ENCODE measurements at places on chromosomes 1 and 21. TPM values are rescaled to one million over a fixed set of nuclear protein-coding genes. Genes with fewer than 3 reads are reported as not detected.

GRCh38 chr1:185774394-185774793 lies 40.2 kb downstream of the HMCN1 start:
- no peak for DNase-seq

DNA sequence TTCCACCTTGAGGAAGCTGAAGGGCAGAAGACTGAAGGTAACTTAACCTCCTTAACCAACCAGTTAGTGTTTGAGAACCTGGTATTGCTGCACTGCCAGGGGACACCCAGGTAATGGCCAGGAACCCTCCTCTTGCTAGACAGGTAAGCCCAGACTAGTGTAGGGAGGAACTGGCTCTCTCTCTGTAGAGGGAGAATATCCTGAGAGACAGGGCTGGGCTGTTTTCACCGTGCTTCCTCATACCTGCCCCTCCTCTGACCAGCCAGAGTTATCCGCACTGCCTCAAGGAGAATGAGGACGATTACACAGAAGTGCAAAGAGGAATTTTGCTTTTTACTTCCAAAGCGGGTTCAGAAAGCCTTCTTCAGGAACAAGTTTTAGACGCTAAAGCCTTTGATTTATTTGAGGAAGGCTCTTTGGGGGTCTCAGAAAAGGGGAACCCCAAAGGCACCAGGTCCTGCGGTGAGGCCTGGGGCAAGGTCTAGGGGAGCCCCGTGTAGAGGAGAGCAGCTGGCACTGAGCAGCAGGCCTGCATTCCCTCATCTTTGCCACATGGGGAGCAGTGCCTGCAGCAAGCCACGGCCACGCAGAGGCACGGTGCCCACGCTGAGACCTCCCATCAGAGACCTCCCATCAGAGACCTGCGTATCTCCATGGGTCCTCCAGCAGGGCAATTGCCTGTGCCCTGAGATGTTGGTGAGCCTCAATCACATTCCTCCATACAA lies 13.5 kb downstream of the GNG4 start:
- DNase-seq = no peak

DNA sequence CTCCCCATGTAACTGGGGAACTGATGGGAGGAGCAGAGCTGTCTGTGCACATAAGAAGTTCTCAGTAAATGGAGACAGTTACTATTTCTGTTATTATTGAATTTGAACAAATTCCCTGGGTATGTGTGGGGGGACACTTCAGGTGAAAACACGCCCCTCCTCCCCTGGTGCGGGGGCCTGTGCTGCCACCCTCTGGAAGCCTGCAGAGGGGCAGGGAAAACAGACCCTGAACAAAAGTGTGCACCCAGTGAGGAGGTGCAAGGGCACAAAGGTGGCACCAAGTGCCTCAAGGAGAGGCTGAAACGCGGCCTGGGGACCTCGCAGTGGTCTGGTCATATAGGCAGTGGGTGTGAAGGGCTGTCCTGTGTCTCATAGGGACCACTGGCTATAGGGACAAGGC lies 18.2 kb upstream of the NADK start:
- DNase-seq = no peak

DNA sequence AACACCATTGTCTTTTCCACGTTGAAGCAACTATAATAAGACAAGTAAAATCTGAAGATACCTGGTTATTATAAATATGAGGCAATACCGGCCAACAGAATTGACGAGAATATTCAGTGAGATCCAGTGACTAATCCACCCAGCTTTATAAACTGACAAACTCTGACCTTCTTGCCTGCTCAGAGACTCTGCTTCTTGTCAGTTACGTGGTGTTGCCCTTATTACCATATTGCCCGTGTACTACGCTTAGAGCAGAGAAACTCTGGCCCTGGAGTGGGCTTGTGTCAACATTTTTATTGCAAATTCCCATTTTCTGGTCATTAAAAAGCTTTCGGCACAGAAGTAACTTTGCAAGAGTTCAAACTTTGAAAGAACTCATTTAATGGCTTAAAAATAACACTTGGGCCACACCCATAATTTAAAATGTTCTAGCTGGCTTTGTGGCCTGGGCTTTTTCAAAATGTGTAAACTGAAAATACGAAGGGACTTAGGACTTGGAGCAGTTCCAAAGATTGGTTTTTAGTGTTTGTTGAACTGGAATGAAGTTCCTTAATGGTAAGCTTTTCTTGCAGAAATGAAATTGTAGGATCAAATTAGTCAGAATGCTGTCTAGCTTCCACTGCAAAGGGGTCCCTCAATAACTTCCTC lies 266.2 kb downstream of the LMO4 start:
- no peak for DNase-seq

GRCh38 chr1:166972193-166972592 lies 3.1 kb downstream of the ILDR2 start:
- no peak for DNase-seq

DNA sequence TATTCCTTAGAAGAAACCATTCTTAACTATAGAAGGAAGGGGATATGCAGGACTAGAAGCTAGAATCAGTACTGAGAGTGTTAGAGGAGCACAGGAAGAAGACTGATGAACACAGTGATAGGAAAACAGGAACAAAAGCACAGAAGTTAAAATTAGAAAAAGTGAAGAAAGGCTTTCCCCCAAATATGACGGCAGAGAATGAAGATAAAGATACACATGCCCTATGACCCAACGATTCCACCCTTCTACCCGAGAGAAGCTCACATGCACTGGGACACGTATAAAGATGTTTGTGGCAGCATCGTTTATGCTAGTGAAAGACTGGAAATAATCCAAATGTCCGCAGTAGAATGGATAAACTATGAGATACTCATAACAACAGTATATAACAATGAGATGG lies 74.2 kb downstream of the DTL start:
- DNase-seq = no peak

- no peak for DNase-seq
Measured at GRCh38 chr21:38228537-38228936, 28.3 kb upstream of the KCNJ15 start.

DNA sequence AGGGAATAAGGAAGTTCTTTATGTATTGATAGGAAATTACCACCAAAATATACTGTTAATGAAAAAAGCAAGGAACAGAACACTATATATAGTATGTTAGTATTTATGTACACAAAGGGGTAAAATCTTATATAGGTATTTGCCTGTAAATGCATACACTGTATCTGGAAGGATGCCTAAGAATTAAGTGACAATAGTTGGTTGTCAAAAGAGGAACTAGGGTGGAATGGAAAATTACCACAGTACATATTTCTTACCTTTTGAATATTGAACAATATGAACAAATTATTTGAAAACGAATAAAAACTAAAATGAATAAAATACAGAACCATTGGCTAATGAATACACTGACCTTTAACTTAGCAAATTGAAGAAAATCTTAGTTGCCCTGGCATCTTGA lies 13.6 kb downstream of the ARPC5 start:
- DNase-seq = no peak

DNA sequence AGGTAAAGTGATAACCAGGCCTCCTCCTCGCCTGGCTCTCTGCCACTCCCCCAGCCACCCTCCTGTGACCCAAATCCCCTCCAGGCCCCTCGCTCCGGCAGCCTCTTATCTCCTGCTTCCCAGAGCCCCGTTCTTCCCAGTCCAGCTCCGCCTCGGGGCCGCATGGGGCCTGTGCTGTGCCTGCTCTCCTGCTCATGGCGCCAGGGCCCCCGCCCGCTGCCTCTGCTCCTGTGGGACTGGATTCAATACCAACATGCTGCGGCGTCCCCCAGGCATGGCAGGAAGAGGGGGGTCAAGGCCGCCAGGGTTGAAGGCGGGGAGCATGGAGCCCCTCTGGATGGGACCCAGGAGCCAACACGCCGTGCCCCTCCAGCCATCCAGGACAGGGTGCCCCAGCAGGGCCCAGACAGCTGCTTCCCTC lies 213.0 kb upstream of the VAMP3 start:
- DNase-seq = no peak

GRCh38 chr1:239785576-239785975 lies 306.1 kb upstream of the FMN2 start:
- no peak for DNase-seq

DNA sequence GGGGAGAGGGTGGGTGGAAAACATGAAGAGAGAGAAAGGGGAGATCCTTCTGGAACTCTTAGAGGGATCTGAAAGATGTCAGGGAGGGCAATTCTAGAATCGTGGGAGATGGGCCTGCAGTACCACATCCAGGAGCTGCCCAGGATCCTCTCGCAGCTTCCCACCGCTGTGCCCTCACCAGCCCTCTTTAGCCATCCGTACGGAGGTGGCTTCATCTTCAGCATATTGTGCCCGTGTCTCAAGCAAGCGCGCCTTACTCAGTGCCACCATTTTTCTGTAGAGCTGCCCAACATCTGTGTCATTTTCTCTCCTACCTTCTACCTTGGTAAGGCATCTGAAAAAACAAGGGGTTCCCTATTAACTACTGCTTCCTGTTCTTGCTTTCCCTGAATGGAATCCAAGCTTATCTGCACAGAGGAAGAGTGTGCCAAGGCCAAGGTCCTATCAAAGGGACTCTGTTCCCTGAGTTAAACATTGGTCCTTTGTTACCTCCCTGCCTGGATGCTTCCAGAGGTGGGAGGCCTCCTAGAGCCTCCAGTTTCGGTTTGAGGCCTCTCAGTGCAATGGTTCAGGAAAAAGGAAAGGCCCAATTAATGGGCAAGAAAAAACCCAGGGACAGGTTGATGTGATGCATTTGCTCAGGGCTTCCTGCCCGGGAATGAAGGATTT lies 23.2 kb downstream of the C1orf116 start:
- no peak for DNase-seq

- DNase-seq = no peak
Measured at GRCh38 chr1:12339396-12339795, 109.6 kb downstream of the VPS13D start.

GRCh38 chr21:36024782-36025181 lies 35.5 kb downstream of the SETD4 start:
- DNase-seq = no peak

DNA sequence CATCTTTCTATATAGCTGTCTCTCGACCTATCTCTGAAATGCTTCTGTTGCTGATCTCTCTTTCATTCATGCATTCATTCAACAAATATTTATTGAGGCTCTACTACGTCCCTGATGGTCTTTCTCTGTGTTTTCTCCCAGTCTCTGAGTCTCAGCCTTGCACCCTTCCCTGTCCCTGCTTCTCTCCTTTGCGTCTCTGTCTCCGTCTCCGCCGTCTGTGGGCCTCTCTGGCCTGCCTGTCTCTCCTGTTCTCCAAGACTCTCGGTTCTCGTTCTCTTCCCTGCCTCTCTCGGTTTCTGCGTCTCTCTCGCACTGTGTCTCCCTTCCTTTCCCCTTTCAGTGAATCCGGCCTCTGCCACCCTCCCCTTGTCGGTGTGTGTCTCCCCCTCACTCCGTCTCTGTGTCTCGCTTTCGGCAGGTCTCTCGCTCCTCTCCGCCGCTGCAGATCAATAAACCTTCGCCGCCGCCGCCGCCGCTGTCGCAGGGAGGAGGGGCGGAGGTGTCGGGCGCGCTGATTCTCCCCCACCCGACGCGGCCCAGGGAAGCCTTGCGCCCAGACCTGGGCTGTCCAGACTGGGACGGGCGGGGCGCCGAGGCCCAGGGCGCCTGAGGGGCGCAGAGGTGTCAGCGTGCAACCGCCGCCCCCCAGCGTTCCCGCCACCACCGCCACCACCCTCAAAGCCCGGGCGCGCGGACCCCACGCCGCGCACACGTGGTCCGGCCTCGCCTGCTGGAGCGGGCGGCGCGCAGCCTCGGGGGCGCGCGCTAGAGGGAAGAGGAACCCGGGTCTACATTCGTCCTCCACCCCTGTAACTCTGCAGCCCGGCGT lies 3.0 kb downstream of the EFNA3 start:
- DNase-seq = no peak

- DNase-seq = no peak
Measured at GRCh38 chr21:34907461-34908418, 141.4 kb downstream of the RUNX1 start.

DNA sequence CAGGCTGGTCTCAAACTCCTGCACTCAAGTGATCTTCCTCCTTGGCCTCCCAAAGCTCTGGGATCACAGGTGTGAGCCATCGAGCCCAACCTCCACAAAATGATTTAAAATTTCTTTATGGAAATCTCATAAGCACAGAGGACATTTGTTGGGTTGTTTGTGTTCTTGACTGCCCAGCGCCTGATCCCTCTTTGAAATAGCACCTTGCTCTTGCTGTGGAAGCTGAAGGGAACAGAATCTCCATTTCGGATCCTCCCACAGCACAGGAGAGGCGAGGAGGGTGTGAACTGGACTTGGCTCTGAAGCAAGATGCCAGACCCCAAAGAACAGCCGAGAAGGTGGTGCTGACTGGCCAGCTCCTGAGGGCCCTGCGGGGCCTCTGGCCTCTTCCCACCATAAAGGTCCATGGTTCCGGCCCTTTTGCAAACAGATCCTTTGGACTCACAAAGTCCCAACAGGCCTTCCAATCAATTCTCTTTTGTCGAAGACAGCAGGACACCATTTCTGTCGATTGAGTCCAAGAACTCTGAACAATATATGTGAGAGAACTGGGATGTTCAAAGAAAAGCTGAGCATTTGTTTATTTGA lies 45.6 kb upstream of the COA6 start:
- no peak for DNase-seq

GRCh38 chr1:218983848-218984247 lies 189.8 kb upstream of the LYPLAL1 start:
- DNase-seq = no peak

GRCh38 chr1:206143537-206144172 lies 26.5 kb upstream of the AVPR1B start:
- DNase-seq = no peak

GRCh38 chr1:241762713-241763339 lies 85.2 kb upstream of the EXO1 start:
- DNase-seq = no peak

DNA sequence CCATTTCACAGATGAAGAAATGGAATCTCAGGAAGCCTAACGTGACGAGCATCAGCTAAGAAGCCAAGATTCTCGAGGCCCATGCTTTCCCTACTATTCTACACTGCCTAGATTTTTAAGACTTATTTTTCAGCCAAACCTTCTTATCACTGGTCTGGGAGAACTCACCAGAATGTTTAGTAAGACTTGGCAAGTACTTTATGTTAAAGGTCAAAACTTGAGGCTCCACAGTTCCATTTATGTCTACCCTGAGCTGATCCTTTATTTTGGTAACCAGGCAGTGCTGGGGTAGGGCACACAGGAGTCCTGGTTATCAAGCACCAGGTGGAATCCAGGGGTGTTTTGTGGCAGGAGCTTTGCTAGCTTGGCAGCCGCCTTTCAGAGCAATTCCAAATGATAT lies 16.8 kb downstream of the PLXNA2 start:
- no peak for DNase-seq

GRCh38 chr1:69213644-69214043 lies 354.1 kb upstream of the LRRC7 start:
- no peak for DNase-seq

GRCh38 chr1:20697563-20697962 lies 20.2 kb downstream of the KIF17 start:
- DNase-seq = no peak

Gene VASH2
- 0.70 TPM for total RNA-seq

Gene NKAIN1
- total RNA-seq = not detected

Gene LHX8
- not detected for total RNA-seq

Gene TMPRSS3
- 0.50 TPM for total RNA-seq

Gene TFF2
- not detected for total RNA-seq

Gene OR1C1
- not detected for total RNA-seq

Gene CFAP107
- total RNA-seq = not detected

Gene GPR25
- total RNA-seq = not detected

Gene OXCT2
- 0.17 TPM for total RNA-seq

Gene IRF6
- 0.51 TPM for total RNA-seq

Gene CYP4Z1
- total RNA-seq = 0.50 TPM

Gene HCRTR1
- not detected for total RNA-seq

Gene KCNQ4
- 2.1 TPM for total RNA-seq

Gene TCHH
- total RNA-seq = 0.33 TPM

Gene ESRRG
- 0.47 TPM for total RNA-seq

Gene S100A8
- total RNA-seq = 38.4 TPM
